ENCODE measurements at places on chromosomes 6 and 20.

DNA sequence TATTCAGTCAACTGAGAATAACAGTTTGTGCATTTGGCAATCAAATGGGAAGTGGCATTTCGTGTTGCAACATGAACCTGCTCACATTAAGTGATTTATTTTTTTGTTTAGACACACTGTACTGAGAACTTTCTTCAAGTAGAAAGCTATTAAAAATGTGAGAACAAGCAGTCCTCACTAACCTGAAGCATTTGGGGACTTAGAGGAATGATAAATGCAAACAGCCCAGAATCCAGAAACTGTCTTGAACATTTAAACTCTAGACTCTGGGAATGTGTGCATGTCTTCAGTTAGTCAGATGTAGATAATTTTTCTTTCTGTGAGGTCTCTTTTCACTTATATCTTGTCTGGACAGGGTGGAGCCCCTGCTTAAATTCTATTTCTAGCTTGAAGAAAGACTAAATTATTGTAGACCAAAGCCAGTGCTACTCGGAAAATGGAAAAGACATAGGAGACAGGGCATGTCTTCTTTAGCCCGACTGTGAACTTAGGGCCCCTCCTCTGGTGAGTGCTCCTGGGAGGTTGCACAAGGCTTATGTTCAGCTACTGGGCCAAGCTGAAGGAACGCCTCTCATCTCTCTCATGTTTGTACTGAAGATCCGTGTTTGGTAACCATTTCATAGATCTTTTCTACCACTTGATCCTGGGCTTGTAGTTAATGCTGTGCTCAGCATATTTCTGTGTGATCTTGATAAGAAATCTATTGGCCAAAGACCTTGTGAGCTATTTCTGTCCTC lies 70.1 kb downstream of the SLX4IP start:
- DNase-seq: no peak

GRCh38 chr6:33952016-33952415 lies 148.2 kb upstream of the MLN start:
- DNase-seq: no peak

- no peak for DNase-seq
These were observed 110.5 kb downstream of the LRFN2 start for GRCh38 chr6:40476673-40477072.

DNA sequence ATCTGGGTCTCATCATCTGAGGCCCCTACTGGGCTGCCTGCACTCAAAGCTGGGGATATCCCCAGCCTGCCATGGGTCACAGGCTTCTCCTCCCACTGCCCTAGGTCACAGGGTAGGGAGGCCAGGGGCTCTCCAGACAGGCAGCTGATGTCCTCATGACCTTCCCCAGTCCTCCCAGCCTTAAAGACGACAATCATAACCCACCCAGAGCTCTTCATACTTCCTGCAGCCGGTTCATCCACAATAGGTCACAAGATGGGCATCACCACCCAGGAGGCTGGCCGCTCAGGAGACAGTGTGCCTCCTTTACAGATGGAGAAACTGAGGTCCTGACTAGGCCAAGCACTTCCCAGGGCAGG lies 15.2 kb downstream of the TFEB start:
- no peak for DNase-seq

DNA sequence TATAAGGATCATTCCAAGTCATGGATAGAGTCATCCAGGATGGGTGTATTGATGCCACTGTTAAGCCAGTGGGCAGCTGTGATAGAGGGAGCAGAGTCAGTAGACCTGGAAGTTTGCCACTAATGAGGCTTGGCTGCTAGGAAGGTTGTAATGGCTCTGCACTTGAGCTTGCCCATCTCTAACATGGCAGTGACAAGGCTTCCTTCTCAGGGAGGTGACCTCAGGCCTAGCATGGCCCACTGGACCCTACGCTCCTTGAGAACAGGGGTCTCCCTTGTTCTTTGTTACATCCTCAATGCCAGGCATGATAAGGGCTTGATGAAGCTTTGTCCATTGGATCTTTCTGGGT lies 155.1 kb downstream of the CD83 start:
- no peak for DNase-seq

- DNase-seq: no peak
These were observed 118.0 kb upstream of the CD93 start for GRCh38 chr20:23203951-23204730.

DNA sequence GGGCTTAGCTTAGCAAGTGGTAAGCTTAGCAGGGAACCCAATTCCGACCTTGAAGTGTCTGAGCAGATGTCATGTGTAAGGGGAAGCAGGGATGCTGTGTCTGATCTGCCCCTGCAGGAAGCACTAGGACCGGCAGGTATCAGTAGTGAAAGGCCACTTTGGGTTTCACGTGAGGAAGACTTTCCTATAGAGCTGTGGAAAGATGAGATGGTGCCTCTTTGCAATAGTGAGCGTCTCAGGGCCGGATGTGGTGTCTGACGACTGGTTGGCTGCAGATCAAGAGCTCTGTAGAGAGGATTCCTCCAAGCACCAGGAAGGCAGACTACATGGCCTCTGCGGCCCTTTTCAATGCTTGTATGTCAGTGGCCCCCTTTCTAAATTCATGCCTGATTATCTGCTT lies 98.3 kb downstream of the TIAM2 start:
- no peak for DNase-seq

- DNase-seq: no peak
These were observed 402.9 kb upstream of the SOX4 start for GRCh38 chr6:21190701-21191100.

GRCh38 chr20:37702403-37703034 lies 8.7 kb downstream of the CTNNBL1 start:
- DNase-seq: no peak

- no peak for DNase-seq
These were observed 84.8 kb downstream of the TRERF1 start for GRCh38 chr6:42366999-42367352.

DNA sequence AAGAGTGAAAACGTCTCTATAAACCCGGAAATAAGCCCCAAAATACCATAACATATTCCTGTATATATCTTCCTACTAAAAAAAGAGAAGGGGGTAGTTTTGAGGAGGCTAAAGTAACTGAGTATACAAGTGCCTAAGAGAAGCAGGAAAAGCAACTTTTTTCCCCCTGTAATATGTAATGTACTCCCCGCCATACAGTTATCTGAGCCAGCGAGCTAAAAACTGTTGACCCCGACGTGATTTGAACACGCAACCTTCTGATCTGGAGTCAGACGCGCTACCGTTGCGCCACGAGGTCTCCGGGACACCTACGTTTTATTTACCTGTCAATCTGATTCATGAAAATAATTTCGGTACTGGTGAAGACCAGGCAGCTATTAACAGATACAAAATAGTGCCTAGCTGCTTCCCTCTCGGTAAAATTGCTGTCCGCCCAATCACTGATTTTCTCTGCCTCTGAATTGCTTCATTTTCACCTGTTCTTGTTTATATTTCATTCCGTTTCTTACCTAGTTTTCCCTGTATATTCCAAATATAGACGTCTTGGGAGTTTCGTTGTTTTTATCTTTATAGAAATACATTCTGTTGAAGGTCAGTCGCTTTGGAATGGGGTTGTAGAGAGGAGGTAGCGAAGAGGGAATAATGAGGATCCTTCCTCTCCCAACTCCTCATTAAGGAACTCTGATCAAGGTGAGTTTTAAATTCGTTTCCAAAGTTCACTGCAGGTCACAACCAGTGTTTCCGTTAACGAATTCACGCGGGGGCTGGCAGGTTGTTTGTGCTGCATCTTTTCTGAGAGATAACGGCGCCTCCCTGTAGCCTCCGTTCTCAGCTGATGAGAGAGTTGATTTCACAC lies 33.6 kb upstream of the BTN3A2 start:
- DNase-seq: no peak

GRCh38 chr6:31152781-31153180 lies 4.8 kb downstream of the CCHCR1 start:
- DNase-seq: no peak

DNA sequence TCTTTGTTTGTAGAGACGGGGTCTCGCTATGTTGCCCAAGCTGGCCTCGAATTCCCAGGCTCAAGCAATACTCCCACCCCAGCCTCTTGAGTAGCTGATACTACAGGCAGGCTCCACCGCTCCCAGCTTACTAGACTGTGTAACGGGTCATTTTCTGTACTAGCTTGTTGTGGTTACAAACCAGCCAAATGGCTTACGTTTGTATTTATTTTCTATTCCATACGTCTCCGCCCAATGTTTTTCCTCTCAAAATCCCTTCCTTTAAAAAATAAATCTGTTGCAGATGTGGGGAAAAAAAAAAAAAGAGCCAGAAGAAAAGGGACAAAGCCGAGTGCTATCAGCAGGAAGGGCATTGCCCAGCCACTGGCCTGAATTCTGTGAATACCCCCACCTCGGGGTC lies 41.6 kb downstream of the PRND start:
- DNase-seq: no peak

DNA sequence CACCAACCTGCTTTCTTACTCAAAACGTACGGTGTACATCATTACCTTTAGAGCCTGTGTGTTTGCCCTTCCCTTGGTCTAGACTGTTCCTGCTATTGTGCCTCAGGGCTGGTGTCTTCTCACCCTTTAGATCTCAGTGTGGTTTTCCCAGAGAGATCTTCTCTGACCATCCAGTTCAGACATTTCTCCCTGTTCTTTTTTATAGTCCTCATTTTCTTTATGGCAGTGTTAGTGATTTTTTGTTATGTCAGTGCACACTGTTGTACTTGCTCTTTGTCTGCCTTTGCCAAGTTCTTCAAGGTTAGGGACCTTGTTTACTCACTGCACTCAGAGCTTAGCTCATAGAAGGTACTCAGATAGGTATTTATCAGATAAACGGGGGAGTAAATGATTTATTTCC lies 82.8 kb downstream of the ATRN start:
- no peak for DNase-seq

DNA sequence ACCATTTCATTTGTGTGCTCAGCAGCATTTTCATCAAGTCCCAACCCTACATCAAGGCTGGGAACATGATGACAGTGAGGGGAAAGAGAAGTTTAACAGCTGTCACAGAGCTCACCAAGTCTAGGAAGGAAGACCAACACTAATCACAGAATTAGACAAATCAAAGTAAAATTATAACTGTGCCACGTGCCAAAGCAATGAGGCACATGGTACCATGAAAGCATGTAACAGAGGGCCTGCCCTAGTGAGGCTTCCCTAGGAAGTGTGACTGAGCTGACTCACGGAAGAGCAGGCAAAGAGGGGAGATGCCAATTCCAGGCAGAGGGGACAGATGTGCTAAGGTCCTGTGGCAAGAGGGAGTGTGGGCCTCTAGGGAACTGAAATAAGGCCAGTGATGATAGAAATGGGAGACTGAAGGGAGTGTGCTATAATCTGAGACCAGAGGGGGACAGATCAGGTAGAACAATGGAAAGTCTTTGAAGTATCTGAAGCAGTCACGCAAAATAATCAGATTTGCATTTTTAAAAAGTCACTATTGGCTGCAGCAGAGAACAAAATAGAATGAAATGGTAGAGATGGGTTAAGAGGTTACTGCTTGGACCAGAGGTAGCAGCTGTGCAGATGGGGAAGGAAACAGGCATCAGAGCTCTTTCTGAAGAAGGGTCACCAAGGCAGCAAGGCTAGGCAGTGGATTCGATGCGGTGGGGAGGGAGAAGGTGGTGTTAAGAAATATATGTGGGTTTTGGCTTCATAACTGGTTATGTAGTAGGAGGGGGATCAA lies 86.8 kb downstream of the GPR6 start:
- DNase-seq: no peak

- no peak for DNase-seq
These were observed 15.7 kb upstream of the NHSL1 start for GRCh38 chr6:138514860-138515540.

- DNase-seq: no peak
These were observed 37.2 kb upstream of the VGLL2 start for GRCh38 chr6:117228202-117228601.

DNA sequence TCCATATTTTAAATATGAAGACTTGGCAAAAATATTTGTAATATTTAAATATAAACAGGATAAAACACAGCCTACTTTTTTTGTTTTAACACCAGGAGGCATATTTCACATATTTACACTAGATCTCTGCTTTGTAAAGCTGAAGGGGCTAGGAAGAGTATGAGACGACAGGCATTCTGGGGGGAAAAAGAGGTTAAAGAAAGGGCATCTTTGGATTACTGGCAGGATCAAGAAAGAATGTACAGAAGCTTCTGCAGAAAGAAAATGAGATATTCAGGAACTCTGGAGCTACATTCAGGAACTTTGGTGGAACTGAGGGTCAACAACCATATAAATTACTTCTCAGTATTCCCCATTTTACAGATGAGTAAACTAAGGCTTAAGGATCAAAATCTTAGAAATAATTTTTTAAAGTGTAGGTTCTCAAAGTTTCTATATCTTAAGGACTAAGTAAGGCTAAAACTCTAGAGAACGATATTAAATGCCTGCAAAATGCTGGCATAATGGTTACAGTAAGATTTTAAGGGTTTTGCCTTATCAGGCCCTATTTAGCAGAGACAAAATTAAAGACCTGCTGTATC lies 156.5 kb downstream of the CDK19 start:
- no peak for DNase-seq

GRCh38 chr20:60806354-60806753 lies 445.7 kb upstream of the CDH4 start:
- no peak for DNase-seq

DNA sequence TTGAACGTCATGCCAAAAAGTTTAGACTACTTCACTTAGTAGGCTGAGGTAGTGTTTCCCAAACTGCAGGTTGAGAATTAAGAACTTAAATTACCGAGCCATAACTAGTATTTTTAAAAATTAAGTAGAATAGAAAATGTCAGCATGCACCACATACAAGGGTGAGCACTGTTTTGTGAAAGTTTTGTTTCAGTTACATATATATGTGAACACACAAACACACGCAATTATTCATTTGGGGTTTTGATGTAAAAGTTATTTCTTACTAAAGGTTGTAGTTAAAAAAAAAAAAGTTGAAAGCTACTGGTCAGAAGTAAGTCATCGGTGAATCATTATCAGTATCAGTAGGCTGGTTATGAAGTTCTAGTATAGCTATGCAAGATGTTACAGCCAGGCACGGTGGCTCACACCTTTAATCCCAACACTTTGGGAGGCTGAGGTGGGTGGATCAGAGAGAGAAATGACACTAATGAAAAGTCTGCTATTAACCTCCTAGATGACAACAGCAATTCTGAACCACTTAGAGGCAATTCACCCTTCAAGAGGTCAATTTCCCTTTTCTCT lies 24.1 kb downstream of the FASTKD5 start:
- DNase-seq: no peak

- DNase-seq: no peak
These were observed 352.4 kb downstream of the TBC1D32 start for GRCh38 chr6:120981835-120982234.

GRCh38 chr6:34332251-34333198 lies 59.9 kb downstream of the NUDT3 start:
- no peak for DNase-seq

GRCh38 chr20:58001381-58001780 lies 227.1 kb downstream of the ANKRD60 start:
- no peak for DNase-seq

- DNase-seq: no peak
These were observed 244.2 kb upstream of the RIMS1 start for GRCh38 chr6:71642120-71642519.

- DNase-seq: no peak
These were observed 79.5 kb upstream of the PREP start for GRCh38 chr6:105482227-105482844.

GRCh38 chr20:48697845-48698491 lies 129.8 kb downstream of the PREX1 start:
- DNase-seq: no peak

GRCh38 chr20:39581034-39581433 lies 618.9 kb downstream of the DHX35 start:
- DNase-seq: no peak
